Renal pelvis (tissue), 12 donors: ENCODE measurements at places on chromosomes 4 and X.

DNA sequence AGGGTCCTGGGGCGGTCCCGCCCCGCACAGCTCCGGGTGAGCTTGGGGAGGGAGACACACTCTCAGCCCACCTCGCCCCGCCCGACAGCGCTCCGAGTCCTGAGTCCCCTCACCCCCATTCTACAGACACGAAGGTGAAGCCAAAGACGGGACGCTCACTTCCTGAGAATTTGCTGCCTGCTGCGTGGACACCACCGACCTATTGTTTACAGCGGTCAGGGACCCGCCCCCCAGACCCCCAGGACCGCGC lies 796 bp upstream of the ZNF141 start:
- DNase-seq: peak; percentile 35

GRCh38 chr4:109816082-109816442 lies 500 bp downstream of the GAR1 start:
- no peak for DNase-seq

DNA sequence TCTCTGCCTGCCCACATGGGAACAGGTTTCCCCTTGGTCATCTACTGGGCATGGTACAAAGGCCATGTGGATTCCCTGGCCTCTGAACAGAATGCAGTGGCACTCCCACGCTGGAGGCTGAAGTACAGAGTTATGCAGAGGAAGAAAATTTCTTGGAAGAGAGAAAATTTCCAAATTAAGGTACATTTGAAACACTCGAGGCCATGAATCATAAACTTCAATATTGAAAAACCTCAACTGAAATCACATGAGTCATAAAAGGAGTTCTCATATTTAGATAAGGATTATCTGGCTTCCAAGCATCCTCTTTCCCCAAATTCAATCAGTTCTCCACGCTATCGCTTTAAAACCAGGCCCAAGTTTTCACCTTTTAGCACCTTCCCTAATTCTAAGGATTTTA lies 28.1 kb upstream of the TXK start:
- DNase-seq: no peak

DNA sequence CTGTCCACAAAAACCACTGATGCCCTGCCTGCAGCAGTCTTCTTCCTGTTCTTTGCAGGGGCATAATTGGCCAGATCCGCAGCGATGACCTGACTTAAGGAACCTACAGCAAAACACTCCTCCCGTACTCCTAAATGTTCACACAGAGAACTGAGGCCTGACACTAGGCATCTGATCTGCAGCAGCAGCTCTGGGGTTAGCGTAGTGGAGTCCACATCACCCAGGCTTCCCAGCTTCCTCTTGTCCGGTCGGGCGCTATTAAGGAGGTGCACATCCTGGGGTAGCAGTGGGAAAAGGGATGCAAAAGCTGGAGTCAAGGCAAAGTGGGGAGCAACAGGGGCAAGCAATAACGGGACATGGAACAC lies 758 bp downstream of the SCFD2 start:
- no peak for DNase-seq
